ENCODE measurements at places on chromosomes 6 and 20. TPM values are rescaled to one million over a fixed set of nuclear protein-coding genes. Genes with fewer than 3 reads are reported as not detected.

SYCP2L gene
- not detected for total RNA-seq

MUCL3 gene
- under 0.01 TPM for total RNA-seq

ID1 gene
- 62.3 TPM for total RNA-seq

WFDC10B gene
- not detected for total RNA-seq

CYP21A2 gene
- total RNA-seq: 1.3 TPM

CCDC28A gene
- 8.9 TPM for total RNA-seq

TRIM31 gene
- not detected for total RNA-seq

SNAP25 gene
- total RNA-seq: 0.65 TPM

GRCh38 chr6:76876922-76877553, 586.3 kb downstream of the HTR1B start:
- DNase-seq: peak; percentile 36

DNA sequence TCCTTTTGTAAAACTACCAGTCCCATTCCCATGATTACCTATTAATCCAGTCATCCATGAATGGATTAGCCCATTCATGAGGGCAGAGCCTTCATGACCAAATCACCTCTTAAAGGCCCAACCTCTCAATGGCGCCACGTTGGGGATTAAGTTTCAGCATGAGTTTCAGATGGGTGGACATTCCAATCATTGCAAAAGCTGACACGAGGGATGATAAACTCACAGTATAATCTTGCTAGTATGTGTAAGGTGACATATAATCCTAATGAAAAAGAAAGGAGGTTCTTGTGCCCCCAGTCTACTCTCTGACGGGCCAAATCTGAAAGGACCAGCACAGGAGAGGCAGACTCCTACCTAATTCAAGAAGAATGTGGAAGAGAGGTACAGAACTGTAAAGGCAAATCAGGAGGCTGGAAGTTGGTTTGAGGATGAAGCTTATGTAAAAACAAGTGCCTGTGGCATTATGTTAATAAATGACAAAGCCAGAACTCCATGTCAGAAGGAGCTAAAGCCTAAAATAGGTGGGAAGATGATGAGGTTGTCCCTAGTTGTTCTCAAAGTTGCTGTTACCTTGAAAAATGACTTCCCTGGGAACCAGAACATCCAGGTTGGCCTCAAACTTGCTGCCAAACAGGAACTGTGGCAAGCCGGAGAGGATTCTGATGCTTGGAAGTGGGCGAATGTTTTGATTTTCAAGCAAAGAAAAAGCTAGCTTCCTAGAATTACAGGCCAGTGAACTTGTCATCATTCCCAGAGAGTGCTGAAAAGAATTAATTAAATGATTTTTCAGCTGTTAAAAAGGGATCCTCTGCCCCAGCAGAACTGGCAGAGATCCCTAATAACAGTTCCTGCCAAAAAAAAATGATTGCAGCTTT, 106.5 kb upstream of the TIAM2 start:
- DNase-seq: peak; percentile 15

DNA sequence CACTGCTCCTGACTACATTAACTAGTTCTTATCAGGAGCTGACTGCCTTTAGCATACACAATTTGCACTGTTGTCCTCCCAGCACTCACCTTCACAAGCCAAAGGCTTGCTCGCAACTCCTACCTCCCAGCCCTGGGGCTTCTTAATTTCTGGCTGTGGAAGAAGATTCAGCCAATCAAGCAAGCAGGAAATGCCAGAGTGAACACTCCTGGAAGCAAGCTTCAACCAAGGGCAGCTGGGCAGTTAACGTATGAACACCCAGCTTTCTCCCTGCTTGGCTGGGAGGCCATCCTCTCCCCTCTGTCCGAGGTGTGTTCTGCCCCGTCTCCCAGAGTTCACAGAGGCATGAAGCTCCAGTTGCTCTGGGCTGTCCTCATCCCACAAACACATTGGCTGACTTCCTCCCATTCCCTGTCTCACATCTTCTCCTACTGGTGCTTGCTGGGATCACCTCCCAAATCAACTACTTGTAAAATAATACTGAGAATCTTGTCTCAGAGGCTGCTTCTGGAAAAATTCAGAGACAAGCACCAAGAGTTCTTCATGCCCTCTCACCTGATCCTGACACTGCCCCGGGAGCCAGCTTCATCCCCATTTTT, 15.3 kb upstream of the SRSF6 start:
- no peak for DNase-seq

- DNase-seq: no peak
Observed at GRCh38 chr6:156885562-156885961, 108.4 kb downstream of the ARID1B start.

GRCh38 chr6:159506048-159506447, 187.0 kb downstream of the SOD2 start:
- DNase-seq: no peak

DNA sequence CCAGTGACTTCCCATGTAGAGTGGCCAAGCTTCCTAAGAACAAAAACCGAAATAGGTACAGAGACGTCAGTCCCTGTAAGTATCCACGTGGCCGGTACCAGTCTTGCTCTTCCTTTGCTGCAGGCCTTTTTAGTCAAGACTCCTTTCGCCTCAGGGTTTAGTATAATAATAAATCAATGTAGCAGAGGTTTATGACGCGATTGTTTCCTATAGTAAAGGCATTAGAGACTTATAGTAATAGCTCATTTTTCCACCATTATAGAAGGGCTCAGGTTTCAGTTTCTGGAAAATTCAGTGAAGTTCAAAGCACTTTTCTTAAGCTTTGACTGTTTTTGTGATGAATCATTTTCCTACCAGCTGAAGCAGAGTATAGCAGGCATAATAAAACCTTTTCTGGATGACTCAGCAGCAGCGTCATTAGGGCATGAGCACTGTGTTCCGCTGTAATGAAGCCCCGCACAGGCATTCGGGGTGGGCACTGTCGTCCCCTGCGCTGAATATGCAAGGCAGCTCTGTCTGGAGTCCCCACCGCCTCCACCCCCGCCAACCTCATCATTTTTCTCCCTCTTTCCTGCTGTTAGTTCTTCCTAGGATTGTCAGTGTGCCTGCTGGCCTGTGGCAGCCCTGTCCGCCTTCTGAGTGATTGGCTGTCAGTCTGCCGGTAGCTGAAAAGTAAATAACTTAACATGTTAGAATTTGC, 51.3 kb downstream of the PTPN1 start:
- peak; percentile 94 for DNase-seq

GRCh38 chr6:37588735-37589108, 89.0 kb upstream of the CCDC167 start:
- DNase-seq: no peak

DNA sequence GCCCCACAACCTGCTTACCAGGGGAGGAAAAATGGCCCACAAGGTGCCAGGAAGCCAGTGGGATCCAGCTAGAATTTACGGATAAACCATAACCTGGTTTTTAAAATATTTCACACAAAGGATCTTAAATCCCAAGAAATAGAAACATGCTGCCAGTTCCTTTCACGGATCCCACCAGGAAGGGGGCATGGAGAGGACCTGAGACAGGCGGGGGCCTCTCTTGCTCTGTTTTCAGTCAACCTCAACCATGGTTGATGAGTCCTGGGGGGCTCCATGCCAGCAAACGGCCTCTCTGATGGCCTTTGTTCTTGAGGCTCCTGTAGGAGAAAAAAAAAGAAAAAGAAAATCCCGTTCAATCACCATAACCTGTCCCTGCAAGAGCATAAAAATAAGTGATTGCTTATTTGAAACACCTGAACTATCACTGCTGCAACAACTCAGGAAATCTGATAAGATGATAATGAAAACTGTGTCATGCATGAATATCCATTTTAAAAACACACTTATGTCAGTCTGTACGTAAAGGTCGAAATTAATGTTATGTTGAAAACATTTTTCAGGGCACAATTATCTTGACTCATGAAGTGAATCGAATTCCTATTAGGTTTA, 125.8 kb upstream of the CST7 start:
- no peak for DNase-seq

DNA sequence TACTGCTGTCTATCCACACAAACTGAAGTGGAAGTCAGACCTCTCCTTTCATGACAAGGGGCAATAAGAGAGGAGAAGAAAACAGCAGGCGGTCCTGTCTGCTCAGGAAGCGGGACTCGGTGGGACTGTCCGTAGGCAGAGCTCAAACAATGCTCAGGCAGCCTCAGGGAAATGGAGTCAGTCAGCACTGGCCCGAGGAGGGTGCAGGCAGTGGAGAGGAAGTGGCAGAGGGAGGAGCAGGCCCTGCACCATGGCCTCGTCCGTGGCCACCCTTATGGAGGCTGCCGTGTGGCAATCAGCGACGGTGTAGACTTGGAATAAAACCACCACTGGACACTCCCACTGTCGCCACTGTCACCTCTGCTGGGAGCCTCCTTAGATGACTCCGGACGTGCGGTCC, 19.6 kb downstream of the FOXC1 start:
- DNase-seq: no peak

DNA sequence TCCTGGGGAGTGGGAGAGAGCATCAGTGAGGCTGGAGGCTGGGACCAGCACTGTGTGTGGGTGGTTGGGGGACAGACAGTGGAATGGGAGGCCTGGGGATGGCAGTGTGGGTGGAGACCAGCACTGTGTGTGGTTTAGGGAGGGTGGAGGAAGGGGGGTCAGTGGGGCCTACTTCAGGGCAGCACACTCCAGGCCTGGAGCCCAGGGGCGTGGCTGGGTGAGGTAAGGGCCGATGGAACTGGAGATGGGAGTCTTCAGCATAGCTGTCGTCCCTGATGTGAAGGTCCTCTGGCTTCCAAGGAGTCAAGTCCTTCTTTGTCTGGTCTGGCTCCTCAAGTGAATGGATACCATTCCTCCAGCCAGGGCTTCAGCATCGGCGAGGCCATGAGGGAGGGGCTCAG, 18.6 kb downstream of the KCNK17 start:
- DNase-seq: peak; percentile 18

- DNase-seq: no peak
Observed at GRCh38 chr20:24531631-24532419, 62.4 kb downstream of the SYNDIG1 start.

DNA sequence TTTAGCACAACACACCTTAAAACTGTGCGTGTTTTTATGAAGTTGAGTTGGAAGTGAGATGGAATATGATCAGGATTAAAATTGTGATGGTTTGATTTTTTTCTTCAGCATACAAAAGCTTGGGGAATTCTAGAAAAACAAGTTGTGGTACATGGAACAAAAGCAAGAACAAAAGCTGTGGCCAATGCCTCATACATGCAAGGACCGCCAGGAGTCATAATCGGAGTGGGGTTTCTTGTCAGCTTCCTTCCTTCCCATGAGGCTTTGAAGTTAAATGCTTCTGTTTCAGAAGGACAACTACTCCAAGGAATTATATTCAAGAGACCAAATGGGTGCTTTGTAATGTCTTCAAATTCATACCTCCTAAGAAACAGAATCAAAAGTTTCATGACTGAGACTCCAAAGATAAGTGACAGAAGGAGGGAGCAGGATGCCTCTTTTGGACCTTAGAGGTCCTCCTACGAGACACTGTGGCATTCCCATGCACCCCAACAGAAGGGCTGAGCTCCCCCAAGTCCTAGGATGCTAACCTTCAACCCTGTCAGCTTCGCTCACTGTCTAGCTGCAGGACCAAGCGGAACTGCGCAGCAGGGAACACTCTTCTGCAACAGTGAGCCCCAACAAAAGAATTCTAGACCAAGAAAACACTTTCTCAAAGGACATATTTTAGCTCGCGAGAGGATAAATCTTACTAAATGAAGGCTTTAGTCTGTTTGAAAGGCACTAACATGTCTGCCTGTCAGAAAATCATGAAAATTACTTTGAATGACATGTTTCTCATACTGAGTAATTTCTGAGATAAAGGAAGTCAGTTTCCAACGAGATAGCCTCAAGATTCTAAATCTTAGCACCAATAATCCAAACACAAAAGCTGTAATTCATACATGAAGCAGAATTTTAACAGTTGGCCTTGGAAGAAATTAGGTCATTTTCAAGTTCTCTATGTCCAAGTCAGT, 108.5 kb upstream of the NHSL1 start:
- no peak for DNase-seq

DNA sequence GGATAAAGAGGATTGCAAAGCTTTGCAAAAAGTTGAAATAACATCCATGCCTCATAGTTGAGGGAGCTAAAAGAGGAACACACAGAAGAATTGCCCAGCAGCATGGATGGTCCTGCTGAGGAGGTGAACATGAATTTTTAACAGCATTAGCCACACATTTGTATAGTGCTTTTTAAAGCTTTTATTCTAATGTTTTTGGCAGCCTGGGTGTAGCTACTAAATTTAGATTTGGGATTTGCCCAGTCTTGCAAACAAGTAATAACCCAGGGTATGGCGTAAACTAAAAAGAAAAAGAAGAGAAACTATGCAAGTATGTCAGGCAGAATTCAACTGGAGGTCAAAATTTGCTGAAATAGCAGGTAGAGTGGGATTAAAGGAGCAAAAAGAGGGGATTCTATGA, 75.1 kb upstream of the PTPRK start:
- DNase-seq: peak; percentile 31

DNA sequence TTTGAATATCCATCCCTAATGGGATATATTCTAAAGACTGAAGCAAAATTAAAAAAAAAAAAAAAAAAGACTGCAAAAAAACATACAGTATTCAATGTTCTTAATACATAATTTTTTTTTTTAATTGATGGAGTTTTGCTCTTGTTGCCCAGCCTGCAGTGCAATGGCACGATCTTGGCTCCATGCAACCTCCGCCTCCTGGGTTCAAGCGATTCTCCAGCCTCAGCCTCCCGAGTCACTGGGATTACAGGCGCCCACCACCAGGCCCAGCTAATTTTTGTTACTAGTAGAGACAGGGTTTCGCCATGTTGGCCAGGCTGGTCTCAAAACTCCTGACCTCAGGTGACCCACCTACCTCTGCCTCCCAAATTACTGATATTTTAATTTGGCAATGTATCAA, 29.3 kb downstream of the RANBP9 start:
- no peak for DNase-seq

DNA sequence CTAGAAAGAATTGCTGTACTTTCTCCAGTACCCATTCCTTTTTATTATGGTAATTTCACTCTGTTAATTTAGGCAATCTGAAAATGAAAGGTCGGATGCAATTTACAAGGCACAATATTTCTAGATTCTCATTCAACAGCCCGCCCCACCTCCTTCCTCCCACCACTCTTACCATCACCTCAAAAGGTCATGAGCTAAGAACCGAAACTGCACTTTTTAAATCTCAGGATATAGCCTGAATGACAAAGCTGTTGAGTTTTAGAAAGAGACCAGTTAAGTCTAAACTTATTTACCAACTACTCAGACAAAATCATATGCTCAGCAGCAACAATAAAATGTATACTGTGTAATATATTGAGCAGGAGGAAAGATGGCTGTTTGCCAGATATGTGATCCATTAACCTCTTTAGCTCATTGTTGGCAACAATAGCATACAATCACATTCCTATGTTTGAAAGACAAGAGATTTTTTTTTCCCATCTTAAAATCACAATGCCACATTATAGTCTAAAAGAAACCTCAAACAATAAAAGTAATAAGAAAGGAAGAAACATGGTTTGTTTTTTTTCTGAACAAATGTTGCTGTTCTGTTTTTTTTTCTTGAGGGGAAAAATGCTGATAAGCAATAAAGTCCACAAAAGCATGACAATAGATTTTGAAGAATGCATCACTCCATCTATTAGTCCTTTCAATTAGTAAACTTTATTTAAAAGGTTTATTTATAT, 1.6 kb upstream of the HS3ST5 start:
- DNase-seq: no peak

Measured in fibroblast of the aortic adventitia (primary cell).